ENCODE measurements at places on chromosomes 3 and 15. TPM values are rescaled to one million over a fixed set of nuclear protein-coding genes. Genes with fewer than 3 reads are reported as not detected.

The LTK gene
- polyA plus RNA-seq = 2.3 TPM

The UPK1B gene
- 7.3 TPM for polyA plus RNA-seq

The GHSR gene
- polyA plus RNA-seq = not detected

DNA sequence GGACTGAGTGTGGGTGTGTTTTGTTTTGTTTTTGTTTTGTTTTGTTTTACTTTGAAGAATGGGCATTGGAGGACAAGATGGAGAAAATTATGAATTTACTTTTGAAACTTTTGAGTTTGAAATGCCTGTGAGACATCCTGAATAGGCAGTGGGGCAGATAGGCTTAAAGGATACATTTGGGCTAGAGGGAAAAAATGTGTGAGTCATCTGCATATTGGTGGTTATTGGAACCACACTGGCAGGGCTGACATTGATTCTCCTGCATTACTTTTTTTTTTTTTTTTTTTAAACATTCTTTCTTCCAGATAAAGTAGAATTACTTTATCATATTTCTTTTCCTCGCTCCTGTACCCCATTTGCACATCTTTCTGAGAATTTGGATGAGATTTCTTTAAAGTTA, 56.1 kb downstream of the CALML4 start:
- no peak for DNase-seq

- no peak for DNase-seq
These were observed 318.6 kb downstream of the FGF12 start for GRCh38 chr3:192408647-192409200.

GRCh38 chr3:168574455-168575158, 478.9 kb upstream of the GOLIM4 start:
- DNase-seq = no peak
